ENCODE measurements at places on chromosomes 4 and X. TPM values are rescaled to one million over a fixed set of nuclear protein-coding genes. Genes with fewer than 3 reads are reported as not detected.

POLN gene
- total RNA-seq = 0.26 TPM

GABRE gene
- not detected for total RNA-seq

GRCh38 chrX:13374364-13374763, 54.5 kb upstream of the ATXN3L start:
- H3K27ac ChIP-seq = no peak overlapping the region
- no peaks in the 10 kb centered on the region for H3K27me3 ChIP-seq
- peaks cover 18% of the 10 kb centered on the region for H3K4me1 ChIP-seq
- H3K36me3 ChIP-seq = no peaks in the 10 kb centered on the region
- no peak overlapping the region for H3K4me3 ChIP-seq

- H3K27ac ChIP-seq = no peak overlapping the region
- H3K4me3 ChIP-seq = no peak overlapping the region
- H3K36me3 ChIP-seq = no peaks in the 10 kb centered on the region
- H3K27me3 ChIP-seq = no peaks in the 10 kb centered on the region
Measured at GRCh38 chrX:41478381-41478911, 31.3 kb downstream of the NYX start.

DNA sequence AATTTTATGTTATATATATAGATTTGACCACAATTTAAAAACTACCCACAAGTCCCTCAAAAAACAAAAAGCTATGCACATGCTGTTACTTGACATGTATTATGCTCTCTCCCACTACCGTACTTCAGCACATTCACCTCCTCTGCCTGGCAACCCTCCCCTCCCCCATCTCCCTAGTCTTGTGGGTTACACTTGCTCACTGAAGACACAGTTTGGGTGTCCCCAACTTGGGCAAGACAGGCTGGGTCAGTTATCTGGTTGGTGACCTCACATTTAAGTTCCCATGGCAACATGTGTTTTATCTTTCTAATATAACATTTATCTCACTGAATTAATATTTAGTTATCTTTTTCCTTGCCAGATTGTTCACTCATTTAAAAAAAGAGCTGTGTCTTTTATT, 32.7 kb downstream of the SEC24D start:
- DNase-seq = no peak
- H3K4me3 ChIP-seq = no peak overlapping the region
- no peaks in the 10 kb centered on the region for H3K27me3 ChIP-seq
- no peaks in the 10 kb centered on the region for H3K36me3 ChIP-seq
- no peaks in the 10 kb centered on the region for H3K4me1 ChIP-seq
- no peak overlapping the region for H3K27ac ChIP-seq

GRCh38 chr4:143019351-143019750, 165.4 kb upstream of the USP38 start:
- H3K27me3 ChIP-seq = no peaks in the 10 kb centered on the region
- DNase-seq = no peak
- H3K4me3 ChIP-seq = no peak overlapping the region

GLRA2 gene
- total RNA-seq = not detected

GRCh38 chrX:68650491-68650890, 3.0 kb downstream of the STARD8 start:
- no peak overlapping the region for H3K27ac ChIP-seq
- 0 out of 2 replicates have a peak, but pooled peaks cover 6% of the 10 kb centered on the region for H3K4me1 ChIP-seq
- H3K36me3 ChIP-seq = no peaks in the 10 kb centered on the region
- no peak overlapping the region for H3K4me3 ChIP-seq

- no peak overlapping the region for H3K27ac ChIP-seq
- no peak for DNase-seq
- H3K36me3 ChIP-seq = no peaks in the 10 kb centered on the region
- peaks cover 30% of the 10 kb centered on the region for H3K27me3 ChIP-seq
Measured at GRCh38 chrX:100600340-100600739, 15.6 kb downstream of the TNMD start.

DNA sequence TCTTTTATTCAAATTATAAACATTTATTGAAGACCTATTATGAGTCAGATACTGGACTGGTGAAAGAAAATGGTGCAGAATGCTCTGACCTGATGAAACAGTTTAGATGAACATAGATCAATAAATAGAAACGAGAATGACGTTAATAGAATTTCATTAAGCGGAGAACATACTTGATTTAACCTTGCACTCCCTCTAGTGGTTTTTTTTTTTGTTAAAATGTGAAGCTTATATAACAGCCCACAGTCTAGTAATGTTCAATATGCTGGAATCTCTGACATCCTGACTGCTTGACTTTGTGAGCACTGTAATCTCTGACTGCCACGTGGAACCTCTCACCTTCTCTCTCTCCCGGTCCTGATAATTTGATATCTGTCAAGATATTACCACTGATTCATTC, 32.3 kb downstream of the HDAC8 start:
- H3K27ac ChIP-seq = no peak overlapping the region
- H3K4me1 ChIP-seq = no peaks in the 10 kb centered on the region
- H3K36me3 ChIP-seq = no peaks in the 10 kb centered on the region
- DNase-seq = peak; percentile 44

- H3K4me1 ChIP-seq = no peaks in the 10 kb centered on the region
- no peak overlapping the region for H3K4me3 ChIP-seq
- DNase-seq = peak; percentile 78
- no peak overlapping the region for H3K27ac ChIP-seq
Measured at GRCh38 chr4:84503495-84504437, 4.7 kb upstream of the NKX6-1 start.
